ENCODE measurements at places on chromosomes 12 and 14. TPM values are rescaled to one million over a fixed set of nuclear protein-coding genes. Genes with fewer than 3 reads are reported as not detected.
A peak's percentile ranks its signal among the peaks of the same experiment; 100 is the strongest.

DNA sequence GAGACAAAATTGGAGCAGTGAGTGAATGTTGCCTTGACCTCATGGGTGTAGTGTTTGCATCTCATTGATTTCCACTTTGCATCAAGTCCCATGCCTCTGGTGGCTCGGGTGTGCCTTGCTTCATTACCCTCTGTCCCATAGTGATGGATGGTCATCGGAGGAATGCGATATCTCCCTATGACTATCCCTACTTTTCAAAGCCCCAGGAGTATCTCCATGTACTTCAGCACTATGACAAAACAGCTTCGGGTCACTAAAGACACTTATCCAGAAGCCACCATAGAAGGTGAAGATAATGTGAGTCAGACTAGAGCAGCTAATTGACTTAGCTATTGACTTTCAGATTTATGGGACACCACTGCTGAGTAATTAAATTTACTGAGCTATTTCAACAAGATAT is 355.1 kb upstream of the CCDC196 start:
- no peak for DNase-seq

DNA sequence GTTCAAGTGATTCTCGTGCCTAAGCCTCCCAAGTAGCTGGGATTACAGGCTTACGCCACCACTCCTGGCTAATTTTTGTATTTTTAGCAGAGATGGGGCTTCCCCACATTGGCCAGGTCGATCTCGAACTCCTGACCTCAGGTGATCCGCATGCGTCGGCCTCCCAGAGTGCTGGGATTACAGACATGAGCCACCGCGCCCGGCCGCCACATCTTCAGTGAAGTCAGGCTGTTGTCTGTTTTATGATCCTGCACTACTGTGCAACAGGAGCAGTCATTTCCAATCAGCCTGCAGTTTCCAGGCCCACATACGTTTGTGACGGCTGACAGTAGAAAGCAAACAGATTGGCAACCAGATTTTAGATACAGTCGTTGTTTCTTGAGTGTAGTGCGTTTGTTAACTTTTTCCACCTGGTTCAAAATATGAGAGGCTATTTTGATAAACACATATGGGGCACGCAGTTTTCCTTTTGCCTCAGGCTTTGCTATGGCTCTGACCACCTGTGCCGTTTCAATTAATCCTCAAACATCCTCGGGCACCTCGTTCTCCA is 74.8 kb downstream of the LGMN start:
- DNase-seq, result no peak

GRCh38 chr14:102085948-102086708 is 716 bp downstream of the HSP90AA1 start:
- peak; percentile 59 for DNase-seq

GRCh38 chr12:64147875-64148274 is 74.2 kb downstream of the KICS2 start:
- no peak for DNase-seq

DNA sequence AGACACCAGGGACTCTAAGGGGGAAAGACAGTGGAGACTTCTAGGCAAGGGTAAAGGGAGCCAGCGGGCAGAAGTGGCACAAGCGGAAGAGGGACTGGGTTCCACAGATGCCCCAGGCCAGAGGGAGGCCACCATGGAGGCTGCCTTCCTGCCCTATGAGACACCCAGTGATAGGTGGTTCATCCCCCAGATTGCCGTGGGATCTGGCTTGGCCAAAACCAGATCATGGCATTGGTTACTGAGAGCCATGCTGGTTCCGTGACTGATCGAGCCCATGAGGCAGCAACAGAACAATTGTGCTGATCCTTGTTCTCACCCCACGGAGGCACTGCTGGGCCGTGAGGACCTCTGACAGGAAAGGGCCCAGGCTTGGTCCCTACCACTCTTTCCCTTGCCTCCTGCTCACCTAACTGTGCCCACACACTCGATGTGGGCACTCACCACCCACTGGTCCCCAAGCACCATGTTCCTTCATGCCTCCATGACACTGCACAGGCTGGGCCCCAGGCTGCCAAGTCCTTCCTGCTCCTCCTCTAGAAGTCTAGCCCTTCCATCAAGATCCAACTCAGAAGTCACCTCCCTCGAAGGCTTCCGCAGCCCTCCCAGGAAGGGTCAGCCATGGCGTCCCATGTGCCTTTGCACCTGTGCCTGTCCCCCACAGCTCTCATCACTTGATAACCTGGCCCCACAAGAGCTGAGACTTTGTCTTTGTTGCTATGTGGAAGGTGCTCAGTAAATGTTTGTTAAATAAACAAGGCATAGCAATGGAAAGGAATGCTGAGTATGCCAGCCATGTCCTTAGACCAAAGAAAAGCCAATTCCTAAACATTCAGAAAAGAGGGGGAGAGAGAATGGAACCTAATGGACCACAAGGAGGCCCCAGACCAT is 7.3 kb downstream of the KRT79 start:
- DNase-seq, result no peak

DNA sequence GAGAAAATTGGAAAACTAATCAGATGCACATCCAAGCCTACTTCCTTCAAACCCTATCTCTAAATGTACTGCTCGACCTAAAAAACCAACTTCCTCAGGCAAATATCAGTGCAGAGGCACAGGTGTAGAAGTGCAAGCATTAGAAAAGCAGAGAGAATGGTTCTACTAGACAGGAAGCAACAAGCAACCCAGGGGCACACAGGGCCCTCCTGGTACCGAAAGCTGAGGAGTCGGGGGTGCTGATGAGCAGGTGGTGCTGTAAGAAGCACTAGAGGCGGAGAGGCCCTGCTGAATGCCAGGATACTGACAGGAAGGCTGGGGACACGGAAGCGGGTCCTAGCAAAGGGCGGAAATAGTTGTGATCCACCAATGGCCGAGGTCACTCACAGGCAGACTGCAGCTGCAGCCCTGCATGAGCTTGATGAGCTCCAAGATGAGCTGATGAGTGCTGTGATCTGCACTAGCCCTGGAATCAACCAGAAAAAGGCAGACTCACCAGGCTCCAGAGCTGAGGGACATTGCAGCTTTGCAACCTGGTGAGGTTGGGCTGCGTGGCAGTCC is 85.9 kb downstream of the TTC7B start:
- no peak for DNase-seq

DNA sequence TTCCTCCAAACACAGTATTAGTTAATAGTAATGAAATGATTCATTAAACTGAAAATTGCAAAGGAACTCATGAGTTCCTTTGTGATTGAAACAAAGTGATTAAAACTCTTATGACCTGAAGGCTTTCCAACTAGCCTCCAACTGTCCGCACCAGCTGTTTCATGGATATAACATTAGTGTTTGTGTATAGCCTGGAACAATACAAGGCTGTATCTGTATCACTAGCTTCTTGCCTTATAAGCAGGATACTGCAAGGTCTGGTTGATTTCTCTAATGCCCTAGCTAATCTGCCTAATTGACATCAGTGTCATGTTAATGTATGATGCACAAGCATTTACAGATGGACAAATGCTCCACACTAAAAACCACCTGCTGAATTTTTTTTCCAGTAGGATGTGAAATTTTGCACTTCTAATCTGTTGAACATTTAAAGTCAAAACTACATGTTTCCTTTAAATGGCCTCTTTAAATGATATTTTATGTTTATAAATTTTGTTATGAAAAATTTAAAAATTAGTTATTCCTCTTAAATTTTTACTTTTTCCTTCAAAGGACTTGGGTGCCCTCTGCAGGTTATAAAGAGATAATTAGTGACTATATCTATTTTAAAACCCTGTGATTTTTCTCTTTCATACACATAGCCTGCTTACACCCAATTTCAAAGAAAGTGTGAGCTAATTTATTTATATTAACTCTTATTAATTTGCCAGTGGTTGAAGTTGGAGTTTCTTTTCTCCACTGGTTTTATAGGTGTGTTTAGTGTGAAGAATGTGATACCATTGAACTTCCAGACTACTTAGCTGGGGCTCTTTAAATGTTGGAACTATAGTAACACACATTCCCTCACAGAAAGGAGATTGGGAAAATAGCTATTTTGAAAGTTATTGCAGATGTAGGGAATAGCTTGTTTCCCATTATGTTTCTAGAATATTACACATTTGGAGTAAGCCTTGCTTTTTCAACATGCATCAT is 25.4 kb downstream of the AP5M1 start:
- DNase-seq, result no peak

- DNase-seq, result no peak
These were observed 6.1 kb downstream of the DHRS1 start for GRCh38 chr14:24293525-24293924.

- no peak for DNase-seq
These were observed 250.2 kb downstream of the KSR2 start for GRCh38 chr12:117718559-117718958.

- no peak for DNase-seq
These were observed 31.9 kb downstream of the KSR2 start for GRCh38 chr12:117936722-117937484.

DNA sequence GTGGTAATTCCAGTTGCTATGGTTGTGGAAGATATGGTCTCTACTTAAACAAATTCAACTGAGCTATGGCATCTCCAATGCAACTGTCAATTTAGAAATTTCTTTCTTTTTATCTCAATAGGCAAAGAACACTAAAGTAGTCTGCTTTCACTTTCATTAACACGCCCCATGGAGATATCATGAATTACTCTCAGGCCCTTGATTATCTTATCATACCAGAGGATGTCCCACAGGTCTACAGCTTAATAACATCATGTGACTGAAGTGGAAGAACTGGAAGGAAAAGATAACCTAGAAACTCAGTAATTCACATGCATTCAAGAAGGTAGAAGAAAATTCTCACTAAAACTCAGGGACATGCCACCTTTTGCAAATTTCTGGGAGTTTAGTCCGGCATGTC is 114.3 kb downstream of the FLRT2 start:
- DNase-seq, result no peak

- no peak for DNase-seq
These were observed 41.1 kb downstream of the YAF2 start for GRCh38 chr12:42196723-42197603.

DNA sequence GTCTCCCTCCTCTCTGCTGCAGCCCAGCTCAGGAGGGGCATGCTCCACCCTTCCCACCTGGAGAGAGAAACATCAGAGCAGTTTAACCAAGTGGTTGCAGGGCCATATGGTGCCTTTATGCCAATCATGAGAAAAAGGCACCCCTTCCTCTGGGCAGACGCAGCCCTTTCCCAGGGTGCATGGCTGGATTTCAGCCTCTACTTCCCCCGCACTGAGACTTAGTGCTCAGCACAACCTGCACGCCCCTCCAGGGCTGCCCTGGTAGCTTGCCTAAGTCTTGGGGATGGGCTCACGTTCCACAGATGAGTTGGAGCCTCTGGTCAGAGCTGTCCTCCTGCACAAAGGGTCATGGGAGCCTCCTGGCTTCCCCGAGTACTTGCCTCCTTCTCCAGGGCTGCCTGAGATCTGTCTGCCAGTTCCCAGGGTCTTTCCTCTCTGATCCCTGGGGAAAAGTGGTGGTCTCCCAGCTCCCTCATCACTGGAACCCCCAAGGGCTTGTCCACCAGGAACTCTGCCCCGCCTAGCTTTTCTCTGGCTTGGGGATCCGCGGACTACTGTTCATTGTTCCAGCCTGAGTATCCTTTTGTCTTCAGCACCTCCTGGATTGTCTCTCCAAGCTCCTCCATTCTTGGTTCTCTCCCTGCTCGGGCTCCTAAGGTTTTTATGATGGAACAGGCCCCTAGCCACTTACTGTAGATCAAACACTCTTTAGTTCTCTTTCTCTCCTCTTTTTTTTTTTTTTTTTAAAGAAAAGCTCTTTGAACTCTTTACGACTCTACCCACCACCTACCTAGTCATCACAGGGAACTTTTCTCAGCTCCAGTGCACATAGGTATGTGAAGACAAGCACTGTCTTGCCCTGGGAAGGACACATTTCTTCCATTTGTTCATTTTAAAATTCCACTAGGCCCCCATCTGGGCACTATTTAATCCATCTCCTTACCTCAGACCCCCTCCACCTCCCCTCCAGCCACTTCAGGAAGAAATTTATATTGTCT is 6.1 kb upstream of the KRT74 start:
- no peak for DNase-seq

DNA sequence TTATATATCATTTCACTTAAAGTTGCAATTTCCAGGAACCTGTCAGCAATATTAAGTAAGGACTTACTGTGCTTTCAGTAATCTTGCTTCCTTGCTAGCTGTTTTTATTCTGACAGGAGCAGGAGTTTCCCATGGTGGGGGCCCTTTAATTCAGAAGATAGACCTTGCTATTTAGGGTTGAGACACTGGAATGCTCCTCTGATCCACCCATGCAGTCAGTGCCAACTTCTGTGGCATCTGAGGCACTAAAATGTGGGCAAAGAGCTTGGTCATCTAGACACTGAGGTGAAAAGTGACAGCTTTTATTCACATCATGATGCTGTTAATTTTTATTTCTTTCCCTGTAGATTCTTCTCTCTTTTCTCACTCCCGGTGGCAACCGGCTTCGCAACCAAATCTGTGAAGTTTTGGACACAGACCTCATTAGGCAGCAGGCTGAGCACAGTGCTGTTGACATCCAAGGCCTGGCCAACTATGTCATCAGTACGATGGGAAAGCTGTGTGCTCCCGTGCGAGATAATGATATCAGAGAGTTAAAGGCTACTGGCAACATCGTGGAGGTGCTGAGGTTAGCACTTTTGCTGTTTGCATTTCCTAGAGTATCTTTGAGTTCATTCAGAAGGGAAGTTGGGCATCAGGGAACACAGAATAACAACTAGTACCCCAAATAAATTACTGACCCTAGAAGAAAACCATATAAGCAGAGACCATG is 18.8 kb downstream of the TCP11L2 start:
- DNase-seq, result no peak

DNA sequence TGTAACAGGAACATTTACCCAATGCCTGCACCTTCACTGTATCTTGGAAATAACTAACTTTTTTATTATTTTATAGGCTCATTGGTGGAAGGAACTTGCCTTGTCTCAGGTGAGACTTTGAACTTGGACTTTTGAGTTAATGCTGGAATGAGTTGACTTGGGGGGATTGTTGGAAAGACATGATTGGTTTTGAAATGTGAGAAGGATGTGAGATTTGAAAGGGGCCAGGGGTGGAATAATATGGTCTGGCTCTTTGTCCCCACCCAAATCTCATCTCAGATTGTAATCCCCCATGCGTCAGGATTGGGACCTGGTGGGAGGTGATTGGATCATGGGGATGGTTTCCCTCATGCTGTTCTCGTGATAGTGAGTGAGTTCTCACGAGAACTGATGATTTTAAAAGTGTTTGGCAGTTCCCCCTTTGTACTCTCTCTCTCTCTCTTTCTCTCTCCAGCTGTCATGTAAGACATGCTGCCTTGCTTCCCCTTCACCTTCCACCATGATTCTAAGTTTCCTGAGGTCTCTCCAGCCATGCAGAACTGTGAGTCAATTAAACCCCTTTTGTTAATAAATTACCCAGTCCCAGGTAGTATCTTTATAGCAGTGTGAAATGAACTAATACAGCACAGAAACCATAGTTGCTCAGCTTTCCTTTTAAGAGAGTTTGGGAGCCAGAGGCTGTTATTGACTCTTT is 244.1 kb downstream of the BTG1 start:
- DNase-seq, result no peak

GRCh38 chr12:62282057-62282774 is 22.0 kb downstream of the USP15 start:
- no peak for DNase-seq

SPX gene
- total RNA-seq, result 1.3 TPM

IAPP gene
- total RNA-seq, result not detected

RD3L gene
- total RNA-seq, result not detected

PSME2 gene
- total RNA-seq, result 237 TPM

RAD51B gene
- total RNA-seq, result 10.9 TPM

FRMD6 gene
- 98.9 TPM for total RNA-seq

LRCOL1 gene
- not detected for total RNA-seq
